ENCODE measurements at places on chromosomes 11 and 22. TPM values are rescaled to one million over a fixed set of nuclear protein-coding genes. Genes with fewer than 3 reads are reported as not detected.

Gene MS4A15
- not detected for total RNA-seq

Gene CRYBB1
- 0.67 TPM for total RNA-seq

DNA sequence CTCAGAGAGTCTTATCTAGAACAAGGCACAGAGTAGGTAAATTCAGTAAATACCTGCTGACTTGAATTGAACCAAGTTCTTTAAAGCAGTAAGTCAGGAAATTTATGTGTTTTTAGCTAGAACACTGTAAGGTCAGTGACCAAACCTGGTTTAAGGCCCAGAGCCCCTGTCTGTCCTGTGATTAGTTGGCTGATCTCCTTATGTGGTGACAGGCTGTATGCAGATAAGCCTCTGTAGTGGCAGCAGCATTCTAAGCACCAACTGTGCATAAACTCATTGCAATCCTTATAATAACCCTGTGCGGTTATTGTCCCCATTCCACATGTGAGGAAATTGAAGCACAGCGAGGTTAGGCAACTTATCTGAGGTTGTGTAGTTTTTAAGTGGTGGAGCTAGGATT lies 40.5 kb downstream of the FBXO7 start:
- DNase-seq = no peak

DNA sequence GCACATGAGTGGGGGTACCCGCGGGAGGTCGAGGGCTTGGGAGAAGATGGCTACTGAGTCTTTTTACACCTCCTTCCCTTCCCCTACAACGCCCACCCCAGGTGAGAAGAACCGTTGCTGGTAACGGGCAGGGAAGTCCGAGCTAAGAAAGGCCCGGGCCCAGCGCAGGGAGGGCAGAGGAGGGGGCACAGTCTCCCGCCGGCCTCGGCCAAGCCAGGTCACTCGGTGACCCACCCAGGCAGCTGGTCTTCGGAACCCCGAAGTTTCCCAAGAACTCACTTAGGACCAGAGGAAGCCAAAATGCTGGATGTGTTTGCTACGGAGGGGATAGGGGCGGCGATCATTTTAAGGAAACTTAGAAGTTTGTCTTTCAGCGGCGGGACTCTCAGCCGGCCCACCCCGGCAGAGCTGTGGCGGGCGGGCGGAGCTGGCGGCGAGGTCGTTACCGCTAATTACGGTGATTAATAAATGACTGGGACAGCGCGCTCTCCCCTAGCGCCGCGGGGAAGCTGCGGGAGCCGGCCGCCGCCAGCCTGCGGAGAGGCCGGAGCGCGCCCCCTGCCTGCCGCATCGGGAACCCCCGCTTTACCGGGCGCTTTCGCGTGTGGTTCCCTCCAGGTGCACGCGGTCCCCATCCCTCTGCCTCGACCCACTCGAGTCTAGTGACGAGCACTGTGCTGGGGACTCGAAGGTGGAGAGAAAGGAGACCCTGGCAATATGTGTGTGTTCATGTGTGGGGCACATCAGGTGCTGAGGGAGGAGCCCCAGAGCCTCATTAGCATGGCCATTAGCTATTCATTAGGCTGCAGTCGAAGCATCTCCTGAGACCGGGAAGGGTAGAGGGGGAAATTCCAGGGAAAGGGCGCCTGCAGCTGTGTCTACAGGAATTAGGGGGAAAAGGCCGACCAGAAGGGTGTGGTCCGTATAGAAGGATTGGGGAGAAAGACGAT lies 945 bp downstream of the ROBO3 start:
- peak; percentile 70 for DNase-seq

Gene OR6A2
- total RNA-seq = not detected

GRCh38 chr11:2889362-2890273 lies 4.0 kb upstream of the CDKN1C start:
- DNase-seq = no peak

DNA sequence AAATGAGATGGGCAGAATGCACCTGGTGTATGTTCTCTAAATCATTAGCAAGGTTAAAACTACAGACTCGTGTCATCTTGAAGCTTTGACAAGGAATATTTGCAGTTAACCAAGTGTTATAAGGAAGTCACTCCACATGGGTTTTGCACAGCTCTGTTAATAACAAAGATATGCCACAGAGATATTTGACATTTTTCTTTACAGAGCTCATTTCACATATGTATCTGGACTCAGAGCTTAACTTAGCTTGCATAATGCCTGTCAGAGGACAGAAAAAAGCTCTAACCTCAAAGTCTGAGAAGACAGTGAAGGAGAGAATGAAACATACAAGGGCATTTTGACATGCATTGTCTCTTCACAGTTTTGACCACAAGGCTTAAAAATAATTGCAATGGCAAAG lies 105.5 kb downstream of the C11orf87 start:
- DNase-seq = no peak

DNA sequence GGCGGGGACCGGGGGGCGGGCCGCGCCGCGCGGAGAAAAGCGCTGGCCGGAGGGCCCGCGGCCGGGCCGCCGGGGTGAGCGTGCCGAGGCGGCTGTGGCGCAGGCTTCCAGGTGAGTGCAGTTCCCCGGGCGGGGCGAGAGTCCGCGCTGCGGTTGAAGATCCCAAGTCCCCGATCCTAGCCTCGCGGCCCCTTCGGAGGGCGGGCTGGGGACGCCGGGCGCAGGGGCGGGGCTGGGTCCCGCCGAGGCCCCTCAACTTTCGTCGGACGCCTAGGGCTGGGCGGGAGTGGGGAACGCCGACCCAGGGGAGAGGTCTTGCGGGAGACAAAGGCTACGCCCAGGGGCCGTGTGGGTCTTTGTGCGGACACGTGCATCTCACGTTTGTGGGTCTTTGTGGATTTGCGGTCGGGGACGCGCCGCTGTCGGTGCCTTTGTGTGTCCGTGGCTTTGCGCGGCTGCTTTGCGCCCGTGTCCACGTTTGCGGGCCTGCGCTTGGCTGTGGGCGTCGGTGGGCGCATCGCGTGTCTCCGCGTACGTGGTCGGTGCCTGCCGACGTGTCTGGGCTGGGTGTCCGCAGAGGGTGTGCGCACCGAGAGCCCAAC lies at the start of gene TSKU:
TSKU (plus strand) TSS at position 63 of the 602 bp plus-strand sequence. CDS start 12,261 bp downstream, outside the sequence.
- no peak for DNase-seq
